Uterus (tissue), 4 donors: ENCODE measurements at places on chromosomes 3 and 15. TPM values are rescaled to one million over a fixed set of nuclear protein-coding genes. Genes with fewer than 3 reads are reported as not detected.

AADAC gene
- total RNA-seq: not detected

GRCh38 chr3:151452368-151452767 is 8.5 kb downstream of the IGSF10 start:
- H3K36me3 ChIP-seq: no peaks in the 10 kb centered on the region

GRCh38 chr3:157104928-157105652 is 54.9 kb downstream of the CCNL1 start:
- DNase-seq: no peak
- H3K4me1 ChIP-seq: peaks cover 25% of the 10 kb centered on the region
- H3K27me3 ChIP-seq: no peaks in the 10 kb centered on the region
- no peaks in the 10 kb centered on the region for H3K36me3 ChIP-seq
- no peak overlapping the region for H3K4me3 ChIP-seq

GRCh38 chr15:94053626-94054025 is 177.7 kb upstream of the MCTP2 start:
- no peaks in the 10 kb centered on the region for H3K36me3 ChIP-seq
- DNase-seq: no peak
- no peaks in the 10 kb centered on the region for H3K4me1 ChIP-seq

- H3K4me3 ChIP-seq: no peak overlapping the region
- no peaks in the 10 kb centered on the region for H3K27me3 ChIP-seq
Measured at GRCh38 chr3:148998297-148998696, 7.0 kb downstream of the GYG1 start.

SLC12A1 gene
- total RNA-seq: not detected

- H3K4me3 ChIP-seq: no peak overlapping the region
- no peaks in the 10 kb centered on the region for H3K4me1 ChIP-seq
- no peak overlapping the region for H3K27ac ChIP-seq
- DNase-seq: no peak
- H3K27me3 ChIP-seq: no peaks in the 10 kb centered on the region
Measured at GRCh38 chr3:32175607-32176197, 62.8 kb upstream of the CMTM8 start.

- DNase-seq: no peak
- no peaks in the 10 kb centered on the region for H3K27me3 ChIP-seq
- no peak overlapping the region for H3K4me3 ChIP-seq
- no peak overlapping the region for H3K27ac ChIP-seq
- no peaks in the 10 kb centered on the region for H3K4me1 ChIP-seq
Measured at GRCh38 chr3:89179355-89180001, 72.1 kb downstream of the EPHA3 start.

CEMIP gene
- total RNA-seq: 1.1 TPM

GP5 gene
- total RNA-seq: not detected

ISL2 gene
- total RNA-seq: not detected

- H3K27me3 ChIP-seq: no peaks in the 10 kb centered on the region
- no peaks in the 10 kb centered on the region for H3K4me1 ChIP-seq
- no peak for DNase-seq
- no peak overlapping the region for H3K4me3 ChIP-seq
- no peak overlapping the region for H3K27ac ChIP-seq
- H3K36me3 ChIP-seq: no peaks in the 10 kb centered on the region
Measured at GRCh38 chr15:56813995-56814394, 80.7 kb upstream of the ZNF280D start.

GRCh38 chr3:176275113-176275512 is 922.2 kb downstream of the TBL1XR1 start:
- H3K27ac ChIP-seq: no peak overlapping the region
- no peak for DNase-seq
- no peak overlapping the region for H3K4me3 ChIP-seq
- H3K27me3 ChIP-seq: no peaks in the 10 kb centered on the region
- no peaks in the 10 kb centered on the region for H3K4me1 ChIP-seq
- H3K36me3 ChIP-seq: no peaks in the 10 kb centered on the region
